Breast epithelium (tissue), 4 donors: ENCODE measurements at places on chromosomes 2 and 18. TPM values are rescaled to one million over a fixed set of nuclear protein-coding genes. Genes with fewer than 3 reads are reported as not detected.

Gene C1QL2
- total RNA-seq = 0.66 TPM

Gene TRIM54
- total RNA-seq = 0.66 TPM

Gene TMEM169
- total RNA-seq = 1.3 TPM

Gene C2orf80
- total RNA-seq = not detected

Gene DYNAP
- total RNA-seq = not detected

Gene TEKT4
- not detected for total RNA-seq

Gene IL1RL2
- total RNA-seq = 5.9 TPM

Gene SP9
- total RNA-seq = 0.33 TPM

Gene CREG2
- total RNA-seq = under 0.01 TPM

Gene ASIC4
- total RNA-seq = not detected

Gene ZNF2
- 2.4 TPM for total RNA-seq

Gene PARD6G
- 1.9 TPM for total RNA-seq

Gene VWC2L
- not detected for total RNA-seq

DNA sequence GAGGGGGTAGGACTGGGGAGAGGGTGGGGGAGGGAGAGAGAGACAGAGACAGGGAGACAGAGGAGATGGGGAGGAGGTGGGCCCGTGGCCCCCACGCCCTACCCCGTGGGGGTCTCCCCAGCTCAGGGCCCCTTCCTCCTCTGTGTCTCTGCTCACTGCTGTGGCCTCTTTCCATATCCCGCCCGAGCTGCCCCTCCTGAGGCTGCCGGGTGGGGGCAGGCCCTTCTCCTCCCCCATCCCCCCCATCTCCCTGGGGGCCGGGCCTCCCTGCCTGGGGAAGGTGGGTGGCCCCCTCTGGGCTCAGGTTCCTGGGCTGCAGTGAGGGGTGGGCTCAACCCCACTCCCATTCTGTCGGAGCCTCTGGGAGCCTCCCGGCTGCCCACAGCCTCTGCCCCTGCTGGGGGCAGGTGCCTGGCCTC lies 332 bp upstream of the PDCD1 start:
- no peak for DNase-seq
- peaks cover 21% of the 10 kb centered on the region for H3K27me3 ChIP-seq
- peak overlapping the region; percentile 71 for H3K27ac ChIP-seq

- no peaks in the 10 kb centered on the region for H3K4me1 ChIP-seq
- no peaks in the 10 kb centered on the region for H3K27me3 ChIP-seq
- no peaks in the 10 kb centered on the region for H3K36me3 ChIP-seq
- no peak overlapping the region for H3K4me3 ChIP-seq
- H3K27ac ChIP-seq = no peak overlapping the region
- no peak for DNase-seq
Measured at GRCh38 chr2:112959109-112959812, 18.5 kb upstream of the IL36G start.

DNA sequence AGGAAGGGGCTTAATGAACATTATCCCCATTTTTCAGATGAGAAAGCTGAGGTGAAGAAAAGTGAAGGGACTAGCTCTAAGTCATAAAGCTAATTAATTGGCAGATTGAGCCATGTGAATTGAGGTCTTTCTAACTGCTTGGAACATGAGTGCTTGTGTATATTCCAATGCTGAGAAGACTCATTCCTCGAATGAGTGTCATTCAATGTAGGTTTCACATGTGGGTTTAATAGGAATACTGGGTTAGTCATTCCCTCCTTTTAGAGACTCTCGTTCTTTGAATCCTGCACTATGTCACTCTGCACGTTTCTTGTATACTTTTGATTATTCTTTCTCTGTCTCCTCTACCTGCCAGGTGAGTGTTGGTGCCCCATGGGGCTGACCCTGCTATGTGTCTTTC lies 218.2 kb downstream of the HRH4 start:
- no peak for DNase-seq
- H3K4me1 ChIP-seq = no peaks in the 10 kb centered on the region

DNA sequence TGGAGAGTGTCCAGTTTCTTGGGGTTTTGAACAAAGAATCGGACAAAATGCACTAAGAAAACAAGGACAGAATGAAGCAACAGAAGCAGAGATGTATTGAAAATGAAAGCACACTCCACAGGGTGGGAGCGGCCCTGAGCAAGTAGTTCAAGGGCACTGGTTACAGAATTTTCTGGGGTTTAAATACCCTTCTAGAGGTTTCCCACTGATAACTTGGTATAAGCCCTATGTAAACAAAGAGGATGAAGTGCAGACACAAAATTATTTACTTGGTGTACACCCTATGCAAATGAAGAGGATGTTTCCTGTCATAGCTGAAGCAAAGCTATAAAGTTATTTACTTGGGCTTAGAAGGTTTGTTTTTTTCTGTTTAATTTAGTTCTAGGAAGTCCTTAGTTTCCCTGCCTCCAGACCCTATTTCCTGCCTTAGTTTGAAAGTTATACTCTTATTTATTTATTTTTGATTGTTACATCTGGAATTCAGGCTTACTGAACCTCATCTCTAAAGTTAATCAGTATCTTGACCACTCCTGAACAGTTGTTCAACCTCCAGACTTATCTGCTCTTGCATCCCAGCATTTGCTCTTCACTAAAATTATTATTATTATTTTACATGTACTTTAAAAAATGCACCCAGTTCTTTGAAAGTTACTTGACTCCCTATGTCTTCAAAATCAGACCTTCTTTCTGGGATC lies 193.5 kb downstream of the SPP2 start:
- DNase-seq = no peak
- no peak overlapping the region for H3K27ac ChIP-seq
- H3K4me3 ChIP-seq = no peak overlapping the region
- no peaks in the 10 kb centered on the region for H3K4me1 ChIP-seq
- no peaks in the 10 kb centered on the region for H3K27me3 ChIP-seq

GRCh38 chr18:31512203-31512764 lies 14.3 kb downstream of the DSG2 start:
- peaks cover 21% of the 10 kb centered on the region for H3K4me1 ChIP-seq
- H3K36me3 ChIP-seq = no peaks in the 10 kb centered on the region
- no peak overlapping the region for H3K4me3 ChIP-seq
- DNase-seq = no peak
- no peaks in the 10 kb centered on the region for H3K27me3 ChIP-seq
- H3K27ac ChIP-seq = peak overlapping the region; percentile 84

DNA sequence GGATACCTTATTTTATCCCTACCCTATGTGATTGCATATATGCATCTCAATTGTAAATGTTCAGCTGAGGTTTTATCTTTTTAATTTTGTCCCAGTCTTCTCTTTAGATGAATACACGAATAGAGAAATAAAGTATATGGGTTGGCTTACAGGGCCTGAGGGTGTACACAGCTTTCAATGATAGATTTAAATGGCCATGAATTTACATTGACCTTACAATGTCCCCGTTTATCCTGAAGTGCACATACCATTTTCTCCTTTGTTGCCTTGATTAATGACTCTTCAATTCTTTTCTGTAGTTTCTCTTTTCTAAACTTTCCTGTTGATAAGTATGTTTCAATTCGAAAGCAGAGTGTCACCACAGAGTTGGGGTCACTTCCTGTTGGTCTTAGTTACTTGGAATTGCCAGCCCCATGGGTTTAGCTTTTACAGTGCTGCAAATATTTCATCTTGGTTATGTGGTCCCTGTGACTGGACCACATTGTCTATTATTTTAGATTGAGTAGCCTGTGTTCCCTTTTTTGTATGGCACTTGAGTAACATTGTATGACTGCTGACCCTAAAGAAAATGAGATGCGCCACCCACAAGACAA lies 1616.3 kb upstream of the ACVR2A start:
- H3K27me3 ChIP-seq = no peaks in the 10 kb centered on the region
- H3K36me3 ChIP-seq = no peaks in the 10 kb centered on the region
- no peaks in the 10 kb centered on the region for H3K4me1 ChIP-seq
- no peak overlapping the region for H3K27ac ChIP-seq

GRCh38 chr2:120716641-120717585 lies 18.8 kb upstream of the GLI2 start:
- no peak for DNase-seq
- H3K4me1 ChIP-seq = no peaks in the 10 kb centered on the region
- H3K27me3 ChIP-seq = no peaks in the 10 kb centered on the region
- H3K27ac ChIP-seq = no peak overlapping the region

GRCh38 chr2:157911246-157911645 lies 35.1 kb upstream of the ACVR1 start:
- no peak overlapping the region for H3K4me3 ChIP-seq
- H3K27ac ChIP-seq = no peak overlapping the region
- DNase-seq = no peak
- H3K27me3 ChIP-seq = no peaks in the 10 kb centered on the region
- H3K4me1 ChIP-seq = no peaks in the 10 kb centered on the region
- H3K36me3 ChIP-seq = no peaks in the 10 kb centered on the region

DNA sequence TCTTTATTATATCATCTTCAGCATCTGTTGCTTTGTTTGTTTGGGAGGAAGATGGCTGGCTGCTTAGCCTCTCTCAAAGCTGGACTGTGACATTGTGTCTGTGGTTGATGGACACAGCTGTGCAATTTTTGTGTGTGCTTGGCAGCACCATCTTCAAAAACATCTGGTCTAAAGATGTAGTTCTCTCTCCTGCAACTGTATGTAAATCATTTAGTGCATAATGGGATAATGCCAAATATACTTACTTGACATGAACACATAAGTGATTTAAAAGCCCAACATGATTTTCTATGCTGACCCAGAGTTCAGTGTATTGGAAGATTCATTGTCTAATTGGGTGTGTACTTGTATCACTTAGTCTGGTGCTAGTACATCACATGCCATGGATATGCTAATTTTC lies 112.2 kb downstream of the MAP4K4 start:
- H3K27ac ChIP-seq = no peak overlapping the region
- DNase-seq = no peak
- no peaks in the 10 kb centered on the region for H3K27me3 ChIP-seq
- H3K4me3 ChIP-seq = no peak overlapping the region
- H3K4me1 ChIP-seq = no peaks in the 10 kb centered on the region

GRCh38 chr18:46199515-46200147 lies 95.4 kb downstream of the HAUS1 start:
- no peak overlapping the region for H3K27ac ChIP-seq
- no peaks in the 10 kb centered on the region for H3K4me1 ChIP-seq
- DNase-seq = no peak
- no peaks in the 10 kb centered on the region for H3K27me3 ChIP-seq
- no peak overlapping the region for H3K4me3 ChIP-seq
